Endothelial cell of umbilical vein (primary cell): ENCODE measurements at places on chromosomes 5 and 9. TPM values are rescaled to one million over a fixed set of nuclear protein-coding genes. Genes with fewer than 3 reads are reported as not detected.

The PCDH12 gene
- 18.5 and 20.4 TPM in 2 replicates for total RNA-seq

The GABRG2 gene
- total RNA-seq: not detected in 2 replicates

The SLC6A19 gene
- total RNA-seq: not detected in 2 replicates

The POU5F2 gene
- total RNA-seq: 1.2 TPM in 2 replicates

The PCDHA1 gene
- total RNA-seq: not detected in 2 replicates

The UBE2QL1 gene
- total RNA-seq: 0.15 and 0.21 TPM in 2 replicates

The IL5 gene
- total RNA-seq: not detected in 2 replicates

The FBXL7 gene
- 28.6 and 32.2 TPM in 2 replicates for total RNA-seq

The DMGDH gene
- total RNA-seq: not detected in 2 replicates

The SLC1A1 gene
- total RNA-seq: 6.5 and 8.3 TPM in 2 replicates

The FANCC gene
- total RNA-seq: 13.1 and 14.0 TPM in 2 replicates

The CDX1 gene
- total RNA-seq: not detected in 2 replicates

The PRLR gene
- total RNA-seq: not detected in 2 replicates

The INSL4 gene
- not detected in 2 replicates for total RNA-seq

The MYOT gene
- not detected in 2 replicates for total RNA-seq

The SV2C gene
- total RNA-seq: 0.07 TPM in 1 of 2 replicates, not detected in the other

The LRRC19 gene
- total RNA-seq: not detected in 2 replicates

The IFNB1 gene
- total RNA-seq: not detected in 2 replicates

The ZBED3 gene
- total RNA-seq: 11.8 and 16.0 TPM in 2 replicates

The PRSS3 gene
- total RNA-seq: 4.4 and 10.7 TPM in 2 replicates

The SUSD3 gene
- not detected in 2 replicates for total RNA-seq

The TGFBR1 gene
- 17.7 and 18.6 TPM in 2 replicates for total RNA-seq
